Fibroblast of upper back skin (primary cell): ENCODE measurements at places on chromosomes 12 and 14.

GRCh38 chr14:64187331-64187730, 106.8 kb downstream of the ESR2 start:
- DNase-seq: no peak

- no peak for DNase-seq
These were observed 9.3 kb downstream of the RILPL2 start for GRCh38 chr12:123427036-123427769.

- no peak for DNase-seq
These were observed 57.4 kb downstream of the ACSM4 start for GRCh38 chr12:7361265-7361664.

GRCh38 chr14:65077318-65077717, 25.0 kb downstream of the MAX start:
- no peak for DNase-seq

DNA sequence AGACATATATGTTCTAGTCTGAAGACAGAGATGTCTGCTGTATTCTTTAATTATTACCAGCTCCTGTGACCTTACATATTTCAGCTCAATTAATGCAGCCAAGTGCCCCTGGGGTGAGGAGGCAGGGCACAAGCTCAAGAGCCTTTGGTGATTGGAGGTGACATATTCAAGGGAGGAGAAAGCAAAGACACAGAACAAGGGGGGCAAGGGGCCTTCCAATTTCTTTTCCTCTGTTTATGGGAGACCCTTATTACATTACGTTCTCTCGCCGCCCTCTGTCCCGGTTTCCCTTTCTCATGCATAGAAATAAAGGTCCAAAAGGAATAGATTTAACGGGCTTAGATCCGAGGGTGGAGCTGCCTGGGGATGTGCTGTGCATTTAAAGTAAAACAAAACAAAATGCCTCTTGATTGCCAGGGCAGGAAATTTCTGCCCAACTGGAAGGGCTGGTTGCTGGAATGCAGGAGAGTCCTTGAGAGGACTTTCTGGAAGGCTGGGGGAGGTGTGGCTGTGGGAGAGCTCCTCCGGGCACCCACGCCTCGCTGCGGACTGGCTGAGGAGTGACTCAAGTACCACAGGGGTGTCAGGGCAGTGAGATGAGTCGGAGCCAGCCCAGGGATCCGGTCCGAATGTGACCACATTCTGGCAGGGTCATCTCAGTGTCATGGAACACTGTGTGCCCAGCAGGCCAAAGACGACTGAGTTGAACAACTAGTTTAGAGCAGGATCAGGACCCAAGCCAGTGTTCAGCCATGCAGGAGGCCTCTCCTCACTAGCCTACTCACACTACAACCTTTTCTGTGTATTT, 32.1 kb upstream of the GSG1 start:
- peak; percentile 64 for DNase-seq

GRCh38 chr14:93818857-93819256, 30.6 kb upstream of the PRIMA1 start:
- no peak for DNase-seq
